Cardiac fibroblast (primary cell): ENCODE measurements at places on chromosomes 6 and 20.
A peak's percentile ranks its signal among the peaks of the same experiment; 100 is the strongest.

- DNase-seq, result peak; percentile 68
These were observed 28.2 kb downstream of the CBFA2T2 start for GRCh38 chr20:33518071-33518470.

DNA sequence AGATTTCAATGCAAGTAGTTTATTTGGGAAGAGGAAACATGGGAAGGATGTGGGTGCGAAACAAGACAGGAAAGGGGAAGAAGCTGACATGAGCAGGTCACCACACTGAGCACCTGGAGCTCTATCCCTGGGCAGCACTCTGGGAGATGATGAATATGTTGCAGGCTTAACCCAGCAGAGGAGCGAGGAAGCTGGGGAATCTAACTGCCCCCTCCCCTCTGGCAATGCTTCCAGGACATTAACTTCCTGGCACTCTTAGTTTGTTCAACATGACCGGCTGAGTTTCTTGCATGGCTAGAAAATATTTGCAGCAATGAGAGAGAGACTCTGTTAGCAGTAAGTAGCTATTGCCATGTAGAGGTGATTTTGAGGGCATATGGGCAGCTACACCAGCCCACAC is 4.9 kb upstream of the ADA start:
- DNase-seq, result no peak

DNA sequence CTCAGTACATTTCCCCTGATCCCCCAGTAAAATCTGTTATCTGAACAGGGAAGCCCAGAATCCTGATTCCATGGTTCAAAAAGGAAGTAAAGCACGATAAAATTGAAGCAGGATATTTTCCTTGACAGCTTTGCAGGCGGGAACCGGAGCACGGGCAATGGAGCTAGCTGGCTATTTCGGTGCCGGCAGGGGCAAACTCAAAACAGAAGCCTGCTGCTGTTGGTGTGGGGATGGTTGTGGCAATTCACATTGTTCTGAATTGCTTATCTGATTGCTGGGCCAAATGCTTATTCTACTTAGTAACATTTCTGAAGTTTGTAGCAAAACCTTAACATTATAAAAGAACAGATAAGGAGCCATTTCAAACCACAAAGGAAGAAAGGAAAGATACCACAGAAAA is 172.4 kb downstream of the MMS22L start:
- peak; percentile 7 for DNase-seq

DNA sequence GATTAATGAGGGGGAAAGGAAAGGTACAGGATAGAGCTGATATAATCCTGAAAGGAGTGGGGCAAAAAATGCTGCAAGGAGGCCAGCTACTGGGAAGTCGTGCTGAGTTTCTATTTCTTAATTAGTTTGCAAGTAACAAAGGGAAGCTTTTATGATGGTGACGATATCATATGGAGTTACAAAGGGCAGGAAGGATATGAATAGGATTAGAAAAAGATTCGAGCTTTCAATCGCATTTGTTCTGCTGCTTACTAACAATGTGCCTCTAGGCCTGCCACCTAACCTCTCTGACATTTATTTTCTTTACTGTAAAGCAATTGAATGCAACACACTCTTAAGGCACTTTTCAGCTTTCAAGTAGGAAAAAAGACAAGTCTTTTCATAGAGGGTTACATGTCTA is 219.2 kb downstream of the CLVS2 start:
- no peak for DNase-seq

DNA sequence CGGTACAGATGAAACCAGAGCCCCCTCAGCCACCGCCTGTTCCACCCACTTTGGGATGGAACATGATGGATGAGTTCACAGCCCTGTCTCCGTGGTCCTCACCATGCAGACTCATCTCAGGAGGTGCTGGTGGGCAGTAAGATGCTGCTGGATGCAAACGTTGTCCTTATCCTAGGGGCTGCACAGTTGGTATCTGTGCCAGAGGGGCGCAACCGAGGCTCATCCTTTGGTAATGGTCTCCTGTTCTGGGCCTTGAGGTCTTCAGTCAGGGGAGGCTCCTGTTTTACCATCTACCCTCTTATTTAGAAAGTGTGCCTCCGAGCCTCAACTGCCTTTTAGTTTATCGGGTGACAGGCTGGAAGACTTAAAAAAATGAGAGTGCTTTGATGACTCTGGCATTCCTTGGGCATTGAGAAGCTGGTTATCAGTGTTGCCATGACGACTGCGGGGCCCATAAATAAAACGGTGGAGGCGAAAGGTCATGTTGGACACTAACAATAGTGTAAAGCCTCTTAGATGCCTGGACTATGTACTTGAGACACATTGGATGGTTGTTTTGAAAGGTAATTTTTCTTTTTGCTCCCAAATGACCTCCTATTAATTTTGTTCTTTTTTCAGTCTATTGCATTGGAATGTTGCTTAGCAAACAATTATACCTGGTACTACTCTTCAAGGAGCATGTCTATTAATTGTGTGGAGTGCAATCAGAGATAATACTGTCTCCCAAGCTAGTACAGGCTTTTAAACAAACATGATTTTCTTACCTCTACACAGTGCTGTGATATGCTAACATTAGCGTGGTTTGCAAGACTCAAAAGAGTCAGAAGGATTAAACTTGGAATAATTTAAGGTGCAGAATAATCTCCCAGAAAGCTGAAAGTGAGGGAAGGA is 74.2 kb upstream of the DSP start:
- peak; percentile 70 for DNase-seq

GRCh38 chr6:44854712-44855443 is 467.4 kb downstream of the CDC5L start:
- DNase-seq, result no peak

DNA sequence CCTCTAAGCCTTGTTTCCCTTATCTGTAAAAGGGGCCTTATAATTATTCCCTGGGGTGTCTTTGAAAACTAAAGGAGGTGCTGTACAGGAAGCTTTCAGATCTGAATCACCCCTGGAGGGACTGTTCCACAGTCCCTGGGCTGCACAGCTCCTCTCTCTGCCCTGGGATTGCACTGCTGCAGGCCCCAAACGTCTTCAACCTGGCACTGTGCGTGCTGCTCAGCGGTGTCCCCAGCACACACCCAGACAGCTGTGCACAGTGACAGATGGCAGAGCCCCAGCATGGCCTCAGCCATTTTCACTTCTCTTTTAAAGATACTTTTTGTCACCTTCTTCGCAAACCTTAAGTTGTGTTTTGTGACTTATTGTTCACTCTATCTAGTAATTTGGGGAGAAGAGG is 50.7 kb upstream of the INSM1 start:
- no peak for DNase-seq

DNA sequence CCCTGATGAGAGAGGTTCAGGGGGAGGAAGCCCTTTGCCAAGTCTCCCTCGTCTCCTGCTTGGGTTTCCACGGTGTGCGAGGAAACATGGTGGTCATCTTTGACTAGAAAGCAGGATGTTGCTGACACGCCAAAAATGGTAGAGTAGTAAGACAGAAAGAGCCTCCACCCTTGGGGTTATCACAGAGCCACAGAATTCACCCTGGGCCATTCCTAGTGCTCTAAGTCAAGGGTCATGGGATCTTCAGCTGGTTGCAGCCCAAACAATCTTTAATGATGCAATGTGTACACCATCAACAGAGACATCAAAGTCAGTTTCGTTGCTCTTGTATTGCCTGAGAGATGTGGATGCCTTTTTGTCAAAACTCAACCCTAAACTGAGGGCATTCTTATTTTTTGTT is 201.9 kb downstream of the LY86 start:
- no peak for DNase-seq

GRCh38 chr6:9606435-9607134 is 808.3 kb downstream of the TFAP2A start:
- DNase-seq, result no peak

DNA sequence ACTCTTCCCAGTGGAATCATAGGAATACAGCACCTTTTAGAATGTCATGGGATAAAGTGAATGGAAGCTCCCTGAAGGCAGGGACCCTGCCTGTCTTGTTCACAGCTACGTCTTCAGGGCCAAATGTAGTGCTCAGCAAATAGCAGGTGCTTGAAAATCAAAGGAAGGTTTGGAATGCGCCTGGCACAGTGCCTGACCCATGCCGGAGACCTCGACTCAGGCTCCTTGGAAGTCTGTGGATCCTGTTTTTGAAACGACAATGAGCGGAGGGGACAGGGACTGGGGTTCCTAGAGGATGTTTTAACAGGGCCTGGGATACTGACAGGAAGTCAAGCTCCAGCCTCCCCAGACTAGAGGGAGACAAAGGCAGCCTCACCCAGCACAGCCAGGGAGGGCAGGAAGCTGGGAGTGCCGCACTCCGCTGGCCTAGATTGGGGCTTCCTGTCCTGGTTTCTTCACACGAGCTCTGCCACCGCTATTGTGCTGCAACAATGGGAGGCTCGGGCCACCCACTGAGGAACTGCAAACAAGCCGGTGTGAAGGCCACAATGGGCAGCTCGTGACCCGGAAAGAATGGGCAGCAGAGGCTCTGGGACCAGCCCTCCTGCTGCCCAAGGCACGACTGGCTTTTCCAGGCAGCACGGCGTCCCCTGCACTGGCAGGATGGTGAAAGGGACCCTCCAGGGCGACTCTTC is 76.7 kb downstream of the PREX1 start:
- peak; percentile 62 for DNase-seq

- DNase-seq, result no peak
These were observed 65.9 kb downstream of the CCN2 start for GRCh38 chr6:131885237-131885636.

DNA sequence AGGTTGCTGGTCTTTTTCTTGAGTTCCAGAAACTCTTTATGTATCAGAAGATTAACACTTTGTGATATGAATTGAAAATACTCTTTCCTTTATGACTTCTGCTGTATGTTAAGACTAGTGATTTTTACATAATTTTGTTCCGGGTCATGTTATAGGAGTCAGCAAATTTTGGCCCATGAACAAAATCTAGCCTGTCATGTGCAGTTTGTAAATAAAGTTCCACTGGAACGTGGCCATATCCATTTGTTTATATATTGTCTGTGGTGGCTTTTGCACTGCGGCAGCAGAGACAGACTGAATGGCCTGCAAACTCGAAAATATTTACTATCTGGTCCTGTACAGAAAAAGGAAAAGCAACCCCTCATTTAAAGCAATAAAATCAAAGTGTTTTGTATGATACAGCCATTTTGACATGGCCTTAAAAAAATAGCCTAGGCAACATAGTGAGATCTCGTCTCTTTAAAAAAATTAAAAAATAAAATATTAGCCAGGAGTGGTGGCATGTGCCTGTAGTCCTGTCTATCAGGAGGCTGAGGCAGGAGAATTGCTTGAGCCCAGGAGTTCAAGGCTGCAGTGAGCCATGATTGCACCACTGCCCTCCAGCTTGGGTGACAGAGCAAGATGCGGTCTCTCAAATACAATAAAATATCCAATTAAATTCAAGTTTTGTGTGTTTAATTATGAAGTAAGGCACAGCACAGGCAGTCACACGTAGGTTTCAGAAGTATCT is 36.9 kb downstream of the SNX9 start:
- DNase-seq, result no peak

- DNase-seq, result no peak
These were observed 3.9 kb downstream of the ROMO1 start for GRCh38 chr20:35702824-35703695.

DNA sequence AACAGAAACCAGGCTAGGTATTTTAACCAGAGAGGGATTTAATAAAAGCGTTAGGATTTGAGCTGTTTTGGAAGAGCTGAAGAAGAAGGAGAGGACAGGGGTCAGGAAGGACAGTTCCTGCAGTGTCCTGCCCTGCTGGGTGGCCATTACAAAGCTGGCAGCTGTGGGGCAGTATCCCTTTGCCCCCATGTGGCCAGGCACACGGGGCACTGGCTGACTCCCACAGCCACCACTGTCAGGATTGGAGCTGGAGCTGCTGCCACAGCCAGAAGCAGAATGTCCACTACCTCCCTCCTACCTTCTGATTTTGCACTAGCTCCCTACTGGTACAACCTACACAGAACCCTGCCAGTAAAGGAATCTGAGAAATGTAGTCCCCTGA is 46.5 kb downstream of the SLC22A3 start:
- DNase-seq, result no peak

GRCh38 chr6:3965071-3965718 is 113.7 kb downstream of the FAM217A start:
- no peak for DNase-seq

DNA sequence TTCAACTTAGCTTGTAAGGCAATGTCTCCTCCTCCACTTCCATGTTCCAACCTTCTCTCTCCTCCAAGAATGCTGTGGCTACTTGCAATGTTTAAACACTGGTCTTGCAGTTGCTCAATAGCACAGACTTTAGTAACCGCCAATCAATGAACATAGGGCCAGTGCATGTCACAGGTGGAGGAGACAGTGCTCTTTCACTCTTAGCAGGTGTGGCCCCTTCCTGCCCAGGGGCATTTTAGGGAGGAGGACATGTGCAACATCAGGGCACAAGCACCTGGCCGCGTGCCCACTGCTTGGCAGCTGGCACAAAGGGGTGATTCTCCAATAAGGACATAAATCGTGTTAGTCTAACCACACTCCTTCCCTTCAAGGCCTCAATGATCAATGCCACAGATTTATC is 41.3 kb downstream of the ADGRF1 start:
- no peak for DNase-seq

DNA sequence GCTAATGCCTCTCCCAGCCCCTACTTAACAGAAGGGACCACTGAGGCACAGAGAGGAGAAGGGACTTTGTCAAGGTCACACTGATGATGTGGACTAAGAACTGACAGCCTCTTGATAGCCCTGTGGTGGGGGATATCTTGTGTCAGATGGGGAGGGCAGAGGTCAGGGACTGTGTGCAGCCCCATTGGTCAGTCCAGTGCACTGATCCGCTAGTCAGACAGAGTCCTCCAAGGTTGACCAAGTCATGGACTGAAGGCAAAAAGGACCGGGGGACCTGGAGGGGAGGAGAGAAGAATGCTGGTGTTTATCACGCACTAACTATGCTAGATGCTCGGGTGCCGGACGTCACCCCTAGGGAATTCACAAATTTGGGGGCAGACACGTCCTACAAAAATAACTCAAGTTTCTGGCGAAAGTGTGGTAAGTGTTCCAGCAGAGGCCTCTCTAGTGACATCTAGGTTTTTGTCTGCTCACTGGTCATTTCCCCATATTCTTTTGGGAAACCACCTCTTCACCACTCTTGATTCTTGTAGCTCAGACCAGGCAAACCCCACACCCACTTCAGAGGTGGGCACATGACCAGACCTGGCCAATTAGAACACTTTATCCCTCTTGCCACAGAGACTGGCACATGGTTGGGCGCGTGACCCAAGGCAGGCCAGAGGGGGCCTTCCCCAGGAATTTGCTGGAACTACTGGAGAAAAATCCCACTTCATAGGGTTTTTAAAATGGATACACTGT is 21.0 kb downstream of the TCF15 start:
- no peak for DNase-seq

GRCh38 chr6:122416825-122417224 is 17.4 kb downstream of the HSF2 start:
- DNase-seq, result no peak

DNA sequence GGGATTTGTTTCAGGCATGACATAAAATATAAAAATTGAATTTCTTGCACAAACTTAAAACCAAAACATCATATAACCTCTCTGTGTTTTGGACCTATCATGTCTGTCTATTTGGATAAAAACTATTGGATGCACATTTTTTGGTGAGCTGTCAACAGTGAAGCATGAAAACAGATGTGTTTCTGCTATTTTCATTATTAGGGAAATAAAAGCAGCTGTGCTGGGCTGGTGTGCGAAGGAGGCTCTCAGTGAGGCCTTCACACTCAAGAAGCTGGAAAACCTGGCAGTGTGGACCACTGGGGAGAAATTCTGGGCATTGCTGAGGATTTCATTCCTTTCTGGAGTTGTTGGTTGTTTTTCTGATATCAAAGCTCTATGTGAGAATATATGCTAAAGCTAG is 395.3 kb downstream of the GJA1 start:
- DNase-seq, result no peak

GRCh38 chr6:167824591-167825331 is 1.9 kb upstream of the AFDN start:
- peak; percentile 47 for DNase-seq
